PC-9 (cell line): ENCODE measurements at places on chromosomes 2 and 18. TPM values are rescaled to one million over a fixed set of nuclear protein-coding genes. Genes with fewer than 3 reads are reported as not detected.
A peak's percentile ranks its signal among the peaks of the same experiment; 100 is the strongest.

DNA sequence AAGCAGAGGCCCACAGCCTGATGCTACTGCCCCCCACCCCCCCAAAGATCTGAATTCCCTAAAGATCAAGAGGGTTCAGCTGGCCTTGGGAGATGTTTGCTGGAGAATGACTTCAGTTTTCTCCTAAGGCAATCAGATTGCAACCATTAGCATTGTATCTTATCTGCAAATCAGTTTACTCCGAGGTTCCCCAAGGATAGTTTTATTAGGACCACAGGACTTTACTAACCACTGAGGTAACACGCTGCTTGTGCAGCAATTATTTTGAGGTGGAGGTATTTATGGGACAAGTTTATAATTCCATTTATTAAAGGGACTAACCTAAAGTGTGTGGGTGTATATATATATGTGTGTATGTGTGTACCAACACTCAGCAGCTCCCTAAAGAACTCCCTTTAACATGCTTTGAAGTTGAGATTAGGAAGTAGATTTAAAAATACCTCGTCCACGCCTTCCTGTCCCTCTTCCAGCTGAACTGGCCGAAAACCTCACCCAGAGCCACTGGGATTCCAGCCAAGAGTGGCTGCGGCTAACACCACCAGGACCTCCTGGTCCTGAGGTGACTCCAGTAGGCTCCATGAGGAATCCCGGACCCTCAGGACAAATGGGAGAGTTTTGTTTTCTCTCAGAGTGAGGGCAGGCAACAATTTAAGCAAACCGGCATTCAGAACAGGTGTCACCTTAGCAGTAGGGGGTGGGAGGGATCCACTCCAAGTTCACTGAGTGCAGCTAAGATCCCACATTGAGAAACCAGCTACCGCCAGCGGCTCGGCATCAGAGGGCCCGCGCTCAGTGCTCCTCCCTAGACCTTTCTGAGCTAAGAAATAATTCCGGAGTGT is 3.0 kb upstream of the DLX1 start:
- DNase-seq: no peak
- peaks cover 8% of the 10 kb centered on the region; the same call in 1 of the 2 replicates for H3K4me1 ChIP-seq
- no peaks in the 10 kb centered on the region for H3K36me3 ChIP-seq
- no peaks in the 10 kb centered on the region for H3K27me3 ChIP-seq

DNA sequence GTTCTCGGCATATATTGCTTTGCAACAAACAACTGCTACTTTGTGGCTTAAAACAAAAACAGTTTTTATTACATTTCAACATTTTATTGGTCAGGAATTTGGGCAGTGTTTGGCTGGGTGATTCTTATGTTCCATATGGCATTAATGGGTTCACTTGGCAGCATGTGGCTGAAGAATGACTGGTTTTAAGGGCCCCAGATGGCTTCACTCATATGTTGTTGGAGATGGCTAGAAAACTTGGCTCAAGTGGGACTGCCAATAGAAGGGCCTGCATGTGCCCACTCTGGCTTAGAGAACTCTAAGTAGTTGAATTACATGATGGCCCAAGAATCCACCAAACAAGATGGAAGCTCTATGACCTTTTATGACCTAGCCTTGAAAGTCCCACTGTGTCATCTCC is 86.1 kb downstream of the FASTKD2 start:
- H3K36me3 ChIP-seq: no peaks in the 10 kb centered on the region
- H3K4me3 ChIP-seq: no peak overlapping the region
- H3K27ac ChIP-seq: no peak overlapping the region
- H3K27me3 ChIP-seq: no peaks in the 10 kb centered on the region
- DNase-seq: no peak
- no peaks in the 10 kb centered on the region for H3K4me1 ChIP-seq

GRCh38 chr18:7681298-7681697 is 114.2 kb downstream of the PTPRM start:
- no peaks in the 10 kb centered on the region for H3K36me3 ChIP-seq
- H3K27me3 ChIP-seq: no peaks in the 10 kb centered on the region
- no peaks in the 10 kb centered on the region for H3K4me1 ChIP-seq
- H3K27ac ChIP-seq: no peak overlapping the region
- no peak overlapping the region for H3K4me3 ChIP-seq
- no peak for DNase-seq

DNA sequence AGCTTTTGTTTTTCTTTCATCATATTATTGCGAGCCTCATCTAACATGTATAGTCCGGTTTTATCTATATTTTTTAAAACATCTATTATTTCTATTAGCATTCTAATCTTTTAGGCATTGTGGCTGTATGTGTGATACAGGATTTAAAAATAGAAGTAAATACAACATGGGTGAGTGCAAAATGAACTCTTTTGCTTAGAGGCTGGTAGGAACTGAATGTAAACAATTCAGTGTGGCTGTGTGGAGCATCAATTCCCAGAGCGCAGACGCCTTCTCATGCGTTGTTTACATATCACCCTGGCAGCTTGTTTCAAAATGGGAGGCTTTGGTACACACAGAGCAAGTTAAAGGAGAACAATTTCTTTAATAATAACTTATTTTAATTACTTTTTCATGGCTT is 836 bp downstream of the DTNA start:
- no peaks in the 10 kb centered on the region for H3K27me3 ChIP-seq
- no peaks in the 10 kb centered on the region for H3K36me3 ChIP-seq
- DNase-seq: no peak
- no peak overlapping the region for H3K27ac ChIP-seq
- peaks cover 10% of the 10 kb centered on the region for H3K4me1 ChIP-seq
- no peak overlapping the region for H3K4me3 ChIP-seq

GRCh38 chr2:42029171-42029570 is 18.6 kb upstream of the PKDCC start:
- no peak for DNase-seq
- H3K4me3 ChIP-seq: no peak overlapping the region
- 0 out of 2 replicates have a peak, but pooled peaks cover 7% of the 10 kb centered on the region for H3K4me1 ChIP-seq
- H3K27me3 ChIP-seq: no peaks in the 10 kb centered on the region
- no peaks in the 10 kb centered on the region for H3K36me3 ChIP-seq
- H3K27ac ChIP-seq: no peak overlapping the region

DNA sequence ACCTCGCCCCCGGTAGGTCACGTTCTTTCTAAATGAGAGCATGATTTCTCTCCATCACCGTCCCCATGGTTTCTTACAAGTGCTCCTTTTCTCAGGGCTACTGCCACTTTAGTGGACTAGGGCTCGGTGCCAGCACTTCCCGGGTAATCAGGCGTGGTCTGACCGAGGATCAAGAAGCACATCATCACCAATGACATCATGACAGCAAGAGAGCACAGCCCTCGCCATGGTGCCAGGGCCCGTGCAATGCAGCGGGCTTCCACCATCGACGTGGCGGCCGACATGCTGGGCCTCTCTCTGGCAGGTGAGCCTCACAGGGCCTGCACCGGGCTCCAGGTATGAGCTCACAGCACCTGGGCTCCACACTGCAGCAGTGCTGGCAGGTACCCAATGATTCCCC is 75.2 kb downstream of the INPP4A start:
- no peaks in the 10 kb centered on the region for H3K36me3 ChIP-seq
- no peaks in the 10 kb centered on the region for H3K27me3 ChIP-seq
- H3K27ac ChIP-seq: no peak overlapping the region
- peaks cover 5% of the 10 kb centered on the region; the same call in 1 of the 2 replicates for H3K4me1 ChIP-seq

DNA sequence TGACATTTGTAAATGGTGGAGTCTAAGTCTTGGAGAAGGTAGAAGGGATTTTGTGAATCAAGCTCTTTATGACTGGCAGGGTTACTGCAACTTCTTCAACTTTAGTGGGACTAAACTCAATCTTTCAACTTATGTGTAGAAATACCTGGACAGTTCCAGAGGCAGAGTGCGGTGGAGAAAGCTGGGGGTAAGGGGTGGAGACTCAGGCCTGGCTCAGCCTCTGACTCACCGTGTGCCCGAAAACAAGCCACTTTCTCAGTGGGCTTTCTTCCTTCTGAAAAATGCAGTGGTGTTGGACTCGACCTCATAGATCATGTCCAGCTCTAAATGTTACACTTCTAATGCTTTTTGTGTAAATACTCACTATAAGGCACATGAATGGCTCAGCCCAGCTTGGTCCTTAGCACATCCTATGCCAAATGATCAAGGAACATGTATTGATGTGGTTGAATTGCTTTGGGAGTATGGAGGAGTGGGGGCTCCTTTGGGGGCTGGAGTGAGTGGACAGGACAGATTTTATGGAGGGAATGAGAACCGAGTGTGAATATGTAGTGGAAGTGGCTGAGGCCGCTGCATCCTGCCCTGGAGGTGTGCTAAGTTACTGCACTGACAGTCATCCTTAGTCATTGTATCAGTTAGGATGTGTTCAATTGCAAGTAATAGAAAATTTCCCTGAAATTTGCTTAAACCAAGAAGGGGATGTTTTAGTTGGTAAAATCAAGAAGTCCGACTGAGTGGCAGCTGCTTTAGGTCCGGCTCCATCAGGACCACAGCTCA is 32.2 kb upstream of the IGFBP5 start:
- H3K4me3 ChIP-seq: no peak overlapping the region
- H3K36me3 ChIP-seq: no peaks in the 10 kb centered on the region
- no peak overlapping the region for H3K27ac ChIP-seq
- H3K27me3 ChIP-seq: peaks cover 6% of the 10 kb centered on the region; the same call in 1 of the 2 replicates
- H3K4me1 ChIP-seq: no peaks in the 10 kb centered on the region
- DNase-seq: no peak

GRCh38 chr2:98483257-98483861 is 38.7 kb downstream of the INPP4A start:
- H3K27ac ChIP-seq: peak overlapping the region; percentile 93
- peak; percentile 99 for DNase-seq
- no peak overlapping the region; the same call in 1 of the 2 replicates for H3K4me3 ChIP-seq
- H3K36me3 ChIP-seq: no peaks in the 10 kb centered on the region
- H3K4me1 ChIP-seq: peaks cover 82% of the 10 kb centered on the region

DNA sequence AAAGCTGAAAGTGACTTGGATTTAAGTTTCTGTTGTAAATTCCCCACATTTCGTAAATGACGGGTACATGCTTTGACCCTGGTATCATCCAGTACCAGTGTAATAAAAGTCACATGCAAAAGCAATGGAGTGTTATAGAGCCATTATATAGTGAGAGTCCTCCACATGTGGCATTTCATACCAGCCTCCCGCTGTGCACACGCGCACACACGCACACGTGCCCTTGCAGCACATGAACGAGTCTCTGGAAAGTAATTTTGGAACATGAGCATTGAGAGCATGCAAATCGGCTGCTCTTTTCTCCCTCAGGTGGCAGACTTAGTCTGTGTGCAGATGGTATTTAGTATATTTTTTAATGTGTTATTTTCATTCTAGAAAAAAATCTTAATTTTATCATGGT is 198.1 kb downstream of the ZNF407 start:
- no peak for DNase-seq
- H3K36me3 ChIP-seq: no peaks in the 10 kb centered on the region
- H3K27ac ChIP-seq: no peak overlapping the region
- peaks cover 5% of the 10 kb centered on the region for H3K4me1 ChIP-seq
- H3K27me3 ChIP-seq: no peaks in the 10 kb centered on the region

- no peak for DNase-seq
- H3K27me3 ChIP-seq: no peaks in the 10 kb centered on the region
- no peak overlapping the region for H3K27ac ChIP-seq
- H3K4me1 ChIP-seq: peaks cover 18% of the 10 kb centered on the region
These were observed 213.8 kb upstream of the HAAO start for GRCh38 chr2:43005975-43006833.

DNA sequence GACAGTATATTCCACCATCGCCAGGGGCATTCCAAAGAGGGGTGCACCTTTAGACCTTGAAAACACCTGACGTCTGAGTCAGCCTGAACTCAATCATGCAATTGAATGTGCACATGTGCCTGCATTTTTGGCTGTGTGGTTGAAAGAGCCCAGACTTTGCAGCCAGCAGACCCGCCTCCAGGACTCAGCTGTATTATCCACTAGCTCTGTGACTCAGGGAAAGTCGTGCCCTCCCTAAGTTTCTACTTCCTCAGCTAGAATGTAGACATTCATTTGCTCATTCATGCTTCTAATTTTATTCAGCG is 94.2 kb downstream of the LRRC30 start:
- H3K4me1 ChIP-seq: no peaks in the 10 kb centered on the region
- H3K27me3 ChIP-seq: peaks cover 24% of the 10 kb centered on the region
- H3K36me3 ChIP-seq: no peaks in the 10 kb centered on the region
- no peak overlapping the region for H3K4me3 ChIP-seq

DNA sequence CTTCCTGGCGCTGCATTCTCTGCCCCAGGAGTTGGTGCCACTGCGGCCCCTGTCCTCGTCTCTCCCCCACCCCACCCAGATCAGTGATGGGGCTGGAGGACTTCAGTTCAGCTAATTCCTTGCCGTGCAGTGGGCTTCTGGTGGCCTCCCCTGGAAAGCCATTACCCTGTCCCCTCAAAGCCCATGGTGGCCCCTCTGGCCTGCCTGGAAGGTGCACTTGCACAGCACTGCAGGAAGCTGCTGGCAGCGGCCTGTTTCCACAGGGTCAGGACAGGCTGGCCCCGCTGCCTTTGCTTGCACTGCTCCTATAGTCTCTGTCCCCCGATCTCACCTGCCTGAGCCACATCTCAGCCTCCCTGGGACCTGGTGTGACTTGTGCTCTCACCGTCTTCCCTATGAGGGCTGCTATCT is 105.1 kb downstream of the USP40 start:
- peaks cover 19% of the 10 kb centered on the region; the same call in 1 of the 2 replicates for H3K36me3 ChIP-seq
- H3K4me3 ChIP-seq: no peak overlapping the region
- no peaks in the 10 kb centered on the region for H3K27me3 ChIP-seq

DNA sequence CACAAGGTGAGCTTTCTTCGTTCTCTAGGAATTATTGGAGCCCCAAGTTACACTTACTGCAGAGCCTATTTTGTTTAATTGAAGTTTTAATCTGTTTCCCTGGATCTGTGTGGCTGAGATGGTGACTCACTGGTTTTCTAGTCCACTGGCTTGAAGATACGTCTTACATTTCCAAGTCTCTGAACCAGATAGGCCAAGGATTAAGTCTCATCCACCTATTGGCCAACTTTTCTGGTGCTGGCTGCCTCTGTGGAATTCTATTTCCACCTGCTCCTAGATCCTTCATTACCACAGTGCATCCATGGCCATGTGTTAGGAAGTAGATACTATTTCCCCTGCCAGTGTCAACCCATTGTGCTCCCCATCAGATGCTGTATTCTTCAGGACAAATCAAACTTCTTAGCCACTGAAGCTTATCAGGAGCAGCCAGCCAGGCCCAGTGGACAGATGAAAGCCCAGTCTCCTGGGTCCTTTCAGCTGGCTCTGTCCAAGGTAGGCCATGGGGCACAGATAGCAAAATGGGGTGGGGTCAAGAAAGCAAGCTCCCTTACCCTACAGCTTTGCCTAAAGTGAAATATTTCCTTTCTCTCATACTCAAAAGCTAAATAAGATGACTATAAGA is 198.8 kb upstream of the TCF4 start:
- no peak overlapping the region for H3K4me3 ChIP-seq
- H3K27ac ChIP-seq: no peak overlapping the region
- H3K36me3 ChIP-seq: no peaks in the 10 kb centered on the region

- no peak overlapping the region for H3K4me3 ChIP-seq
- H3K36me3 ChIP-seq: no peaks in the 10 kb centered on the region
These were observed 141.9 kb upstream of the LGALSL start for GRCh38 chr2:64311948-64312621.

Gene SERPINB10
- not detected in 2 replicates for total RNA-seq

Gene MYOM1
- total RNA-seq: 0.88 and 1.3 TPM in 2 replicates

Gene ARHGEF4
- 16.1 and 20.0 TPM in 2 replicates for total RNA-seq

Gene PTPN18
- total RNA-seq: 54.5 and 55.9 TPM in 2 replicates

Gene CD207
- not detected in 2 replicates for total RNA-seq

Gene MEP1B
- not detected in 2 replicates for total RNA-seq

Gene NPAS2
- 38.3 and 41.2 TPM in 2 replicates for total RNA-seq

Gene FABP1
- total RNA-seq: not detected in 2 replicates
